ENCODE measurements at places on chromosomes 2 and 18.

DNA sequence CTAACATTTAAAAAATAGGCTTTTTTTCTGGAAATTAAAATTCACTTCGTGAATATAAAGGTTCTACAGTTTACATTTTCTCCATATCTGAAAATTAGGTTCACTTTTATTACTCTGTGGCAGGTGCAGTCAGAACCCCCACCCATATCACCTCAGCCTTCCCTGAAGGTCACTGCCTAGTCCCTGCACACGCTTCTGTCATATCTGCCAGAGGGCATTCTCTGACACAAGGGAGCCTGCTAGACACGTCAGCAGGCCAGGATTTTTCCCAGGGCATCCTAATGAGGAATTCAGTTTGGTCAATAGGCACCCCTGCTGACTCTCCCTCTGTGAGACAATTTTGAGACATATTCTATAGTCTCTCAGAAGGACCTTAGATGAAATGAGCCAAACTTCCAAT is 475.7 kb upstream of the PKDCC start:
- no peak for DNase-seq

GRCh38 chr2:227860221-227860641 is 11.2 kb upstream of the DAW1 start:
- DNase-seq, result no peak

DNA sequence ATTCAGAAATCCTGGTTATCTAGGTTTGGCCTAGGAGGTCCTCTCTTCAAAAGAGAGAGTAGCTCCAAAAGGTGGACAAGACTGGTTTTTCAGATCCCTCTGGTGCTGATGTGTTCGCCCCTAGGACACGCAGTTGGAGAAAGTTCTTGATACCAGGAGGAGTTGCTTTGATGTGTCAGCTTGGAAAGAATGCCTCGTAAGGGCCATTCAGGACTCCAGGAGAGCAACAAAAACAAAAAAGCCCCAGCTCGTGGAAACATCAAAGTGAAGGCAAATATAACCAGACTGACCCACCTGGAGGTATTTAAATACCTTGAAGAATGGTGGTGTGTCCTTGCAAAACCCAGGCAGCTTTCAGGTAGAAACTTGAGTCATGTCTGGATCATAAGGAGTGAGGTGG is 12.5 kb upstream of the LBH start:
- no peak for DNase-seq

GRCh38 chr18:79534356-79534755 is 138.6 kb downstream of the NFATC1 start:
- DNase-seq, result no peak

DNA sequence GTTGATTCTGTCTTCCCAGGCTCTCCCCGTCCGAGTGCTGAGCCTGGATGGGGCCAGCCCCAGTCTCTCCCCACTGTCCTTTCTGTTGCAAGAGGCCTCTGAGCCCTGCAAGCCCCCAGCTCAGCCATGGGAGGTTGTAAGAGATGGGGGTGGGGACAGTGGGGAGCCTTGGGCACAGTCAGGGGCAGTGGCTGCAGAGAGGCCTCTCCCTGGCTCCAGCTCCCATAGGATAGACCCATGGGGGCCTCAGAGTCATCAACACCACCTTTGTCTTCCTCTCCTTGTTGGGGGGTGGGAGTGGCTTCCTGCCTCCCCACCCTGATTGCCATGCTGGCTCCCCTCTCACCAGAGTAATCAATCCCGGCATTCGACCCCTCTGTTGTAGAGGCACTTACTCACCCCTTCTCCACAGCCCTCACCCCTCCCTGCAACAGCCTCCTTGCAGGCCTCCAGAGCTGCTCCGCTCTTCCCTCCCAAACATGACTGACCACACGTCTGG is 37.5 kb upstream of the NPAS2 start:
- no peak for DNase-seq

DNA sequence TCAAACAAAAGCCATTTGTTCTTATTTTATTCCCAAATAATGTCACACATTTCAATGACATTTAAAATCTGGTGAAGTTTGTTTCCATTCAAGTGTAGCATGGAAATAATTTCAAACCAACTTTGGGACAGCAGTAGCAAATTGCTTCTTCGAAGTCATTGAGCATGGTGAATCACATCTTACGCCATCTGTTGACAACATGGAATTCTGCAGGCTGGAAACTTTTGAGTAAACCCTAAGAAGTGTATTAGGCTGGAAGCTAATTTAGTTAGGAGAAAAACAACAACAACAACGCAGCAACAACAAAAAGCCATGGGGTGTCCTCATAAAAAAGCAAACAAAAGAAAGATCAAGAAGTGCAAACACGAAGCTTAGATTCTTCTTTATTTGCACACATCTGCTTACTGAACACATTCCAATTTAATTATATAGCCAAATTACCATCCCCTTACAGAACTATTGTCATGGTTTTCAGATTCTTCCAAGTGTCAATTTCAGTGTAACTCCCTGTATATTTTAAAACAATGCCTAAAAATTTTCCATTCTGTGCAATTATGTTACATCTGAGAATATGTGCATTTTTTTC is 659.0 kb upstream of the CDH7 start:
- no peak for DNase-seq

DNA sequence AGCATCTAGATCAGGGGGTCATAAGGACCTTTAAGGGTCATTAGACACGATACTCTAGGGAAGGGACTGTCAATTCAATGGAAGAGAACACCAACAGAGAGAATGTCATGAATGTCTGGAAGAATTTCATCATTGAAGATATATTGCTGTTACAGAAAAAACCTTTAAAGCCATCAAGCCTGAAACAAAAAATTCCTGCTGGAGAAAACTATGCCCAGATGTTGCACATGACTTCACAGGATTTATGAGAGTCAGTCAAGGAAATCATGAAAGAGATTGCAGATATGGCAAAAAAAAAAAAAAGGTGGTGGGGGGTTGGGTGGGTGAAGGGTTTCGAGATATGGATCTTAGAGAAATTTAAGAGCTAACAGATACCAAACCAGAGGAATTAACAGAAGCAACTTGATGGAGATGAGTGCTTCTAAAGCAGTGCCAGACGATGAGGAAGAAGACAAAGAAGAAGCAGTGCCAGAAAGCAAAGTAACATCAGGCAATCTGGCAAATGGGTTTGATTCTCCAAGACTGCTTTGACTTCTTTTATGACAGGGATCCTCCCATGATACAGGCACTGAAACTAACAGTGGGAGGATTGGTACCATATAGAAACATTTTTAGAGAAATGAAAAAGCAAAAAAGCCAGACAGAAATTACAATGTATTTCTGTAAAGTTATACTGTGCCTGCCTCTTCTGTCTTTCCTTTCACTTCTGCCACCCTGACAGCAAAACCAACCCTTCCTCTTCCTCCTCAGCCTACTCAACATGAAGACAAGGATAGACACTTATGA is 28.5 kb downstream of the MAP4K3 start:
- DNase-seq, result no peak

- no peak for DNase-seq
These were observed 5.6 kb upstream of the SMIM21 start for GRCh38 chr18:75433098-75433497.

- DNase-seq, result no peak
These were observed 108.4 kb downstream of the LYPD6B start for GRCh38 chr2:149146876-149147275.

- DNase-seq, result no peak
These were observed 555.0 kb upstream of the TMEFF2 start for GRCh38 chr2:192749611-192750200.

DNA sequence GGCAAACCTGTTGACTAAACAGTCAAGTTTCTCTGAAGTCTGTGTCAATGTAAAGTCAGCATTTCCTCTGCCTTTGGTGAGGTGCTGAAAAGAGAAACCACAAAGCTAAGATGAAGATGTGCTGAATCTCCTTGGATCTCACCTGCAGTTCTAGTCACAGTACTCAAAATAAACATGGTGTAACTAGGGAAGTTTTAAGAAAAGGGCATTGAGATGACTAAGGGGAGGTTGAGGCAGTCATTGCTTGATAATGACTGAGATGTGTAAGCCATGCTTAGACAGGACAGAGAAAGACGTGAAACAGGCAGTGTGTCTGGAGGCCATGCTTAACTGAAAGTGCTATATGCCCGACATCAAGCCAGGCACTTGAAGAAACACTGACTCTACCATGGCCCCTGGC is 1010.0 kb upstream of the CELF4 start:
- no peak for DNase-seq

GRCh38 chr2:128695646-128696220 is 377.1 kb upstream of the HS6ST1 start:
- no peak for DNase-seq

GRCh38 chr2:218230882-218231281 is 13.9 kb downstream of the ARPC2 start:
- no peak for DNase-seq

DNA sequence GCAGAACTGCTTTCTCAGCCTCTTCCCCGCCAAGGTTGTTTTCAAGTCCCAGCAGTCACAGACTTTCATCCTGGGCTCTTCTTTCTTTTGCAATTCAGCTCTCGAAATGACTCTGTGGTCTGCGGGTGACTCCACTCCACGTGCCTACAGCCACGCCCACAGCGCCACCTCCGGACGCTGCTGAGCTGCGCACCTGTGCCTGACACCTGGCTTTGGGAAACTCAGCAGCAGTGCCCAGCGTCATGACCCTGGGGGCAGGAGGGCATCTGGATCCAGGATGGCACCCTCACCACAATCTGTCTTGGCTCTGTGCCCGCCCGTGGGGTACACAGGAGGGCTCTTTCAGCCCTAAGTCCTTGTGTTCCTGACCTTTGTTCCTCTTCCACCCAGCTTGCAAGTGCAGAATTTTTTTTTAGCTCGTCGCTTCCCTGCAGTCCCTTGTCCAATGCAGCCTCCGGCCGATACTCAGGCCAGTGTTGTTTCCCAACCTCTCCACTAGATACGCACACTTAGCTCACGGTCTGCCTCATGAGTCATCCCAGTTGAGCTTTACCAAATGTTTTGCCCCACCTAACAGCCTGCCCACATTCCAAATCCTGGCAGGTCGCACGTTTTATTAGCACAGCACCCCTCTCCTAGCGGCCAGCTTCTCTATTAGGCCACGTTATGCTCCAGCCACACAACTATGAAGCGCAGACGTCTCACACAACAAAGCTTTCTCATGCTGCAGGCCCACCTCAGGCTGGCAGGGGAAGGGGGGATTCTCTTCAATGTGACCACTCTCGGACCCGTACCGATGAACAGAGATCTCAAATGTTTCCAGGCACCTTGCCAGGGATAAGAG is 6.5 kb upstream of the CAPN10 start:
- peak; percentile 72 for DNase-seq
